Muscle of leg (tissue), 16 donors: ENCODE measurements at places on chromosomes 5 and 9.

DNA sequence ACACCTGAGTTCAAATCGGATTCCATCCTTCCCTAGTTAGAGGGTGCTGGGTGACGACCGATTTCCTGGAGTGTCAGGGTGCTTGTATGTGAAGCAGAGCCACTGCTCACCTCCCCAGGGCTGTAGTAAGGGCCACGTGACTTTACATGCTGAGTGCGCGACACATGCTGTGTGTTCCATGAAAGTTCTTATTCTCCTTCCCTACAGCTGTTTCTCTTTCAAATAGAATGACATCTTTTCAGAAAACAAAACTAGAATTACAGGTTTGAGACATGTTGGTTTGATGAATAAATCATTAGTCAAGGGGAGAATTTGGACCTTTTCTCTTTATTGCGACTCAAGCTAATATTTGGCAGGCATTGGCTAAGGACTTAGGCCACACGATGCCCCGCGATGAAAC, 113.1 kb downstream of the JMY start:
- DNase-seq = no peak

DNA sequence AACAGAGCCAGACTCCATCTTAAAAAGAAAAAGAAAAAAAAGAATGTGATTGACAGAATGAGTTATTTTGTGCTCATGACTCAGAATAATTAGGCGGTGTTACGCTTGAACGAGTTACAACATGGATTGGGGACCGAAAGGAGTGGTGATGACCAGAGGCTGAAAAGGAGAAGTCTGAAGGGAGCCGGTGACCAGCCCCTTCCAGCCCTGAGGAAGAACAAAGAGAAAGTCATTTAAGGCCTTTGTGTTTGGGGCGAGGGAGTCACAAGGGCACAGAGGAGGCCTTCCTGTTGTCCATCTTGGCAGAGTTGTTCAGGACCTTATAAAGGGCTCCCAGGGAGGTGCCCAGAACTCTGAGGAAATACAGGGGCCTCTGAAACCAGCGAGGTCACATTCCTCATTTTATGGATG, 131.6 kb downstream of the GOLPH3 start:
- DNase-seq = no peak

- DNase-seq = no peak
Measured at GRCh38 chr9:111628411-111628810, 2.7 kb upstream of the DNAJC25 start.

- peak; percentile 25 for DNase-seq
Measured at GRCh38 chr5:167861129-167861927, 430.1 kb upstream of the WWC1 start.

- DNase-seq = no peak
Measured at GRCh38 chr9:100990605-100991381, 37.7 kb upstream of the PLPPR1 start.

DNA sequence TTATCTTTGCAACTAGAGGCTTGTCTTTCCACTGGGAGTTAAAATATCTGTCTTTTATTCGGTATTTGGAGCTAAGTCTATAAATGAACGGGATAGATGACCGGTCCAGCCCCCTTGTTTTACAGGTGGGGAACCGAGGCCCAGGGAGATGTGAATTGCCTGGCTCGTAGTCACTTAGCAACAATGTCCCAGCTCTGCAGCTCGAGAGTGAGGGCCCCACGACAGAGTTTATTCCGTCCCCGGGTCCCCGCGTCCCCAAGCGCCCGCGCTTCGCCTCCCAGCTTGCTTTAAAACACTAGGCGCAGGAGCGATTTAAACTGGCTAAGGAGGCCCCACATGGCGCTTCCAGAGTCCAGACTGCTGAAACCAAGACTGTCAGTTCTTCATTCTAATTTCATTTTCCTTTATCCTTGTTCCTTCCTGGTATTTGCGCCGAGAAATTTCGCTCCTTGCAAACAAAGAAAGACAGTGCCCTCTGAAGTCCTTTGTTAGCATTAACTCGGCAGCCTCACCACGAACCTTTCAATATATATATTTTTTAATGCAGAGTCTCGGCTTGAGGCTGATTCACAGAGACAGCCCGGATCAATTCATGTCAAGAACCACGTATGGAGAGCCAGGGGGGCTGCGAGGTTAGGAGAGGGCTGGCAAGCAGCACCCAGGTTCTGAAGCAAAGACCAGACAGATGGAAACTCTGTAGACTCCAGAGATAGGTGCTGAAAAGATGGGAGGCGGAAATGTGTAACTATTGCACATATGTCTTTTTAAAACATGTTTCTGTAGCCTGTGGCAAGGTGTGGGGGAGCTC, 1.4 kb upstream of the ENC1 start:
- peak; percentile 95 for DNase-seq

- no peak for DNase-seq
Measured at GRCh38 chr5:129988453-129988852, 84.2 kb downstream of the CHSY3 start.
